Left renal pelvis (tissue), 4 donors: ENCODE measurements at places on chromosomes 12 and 14.

DNA sequence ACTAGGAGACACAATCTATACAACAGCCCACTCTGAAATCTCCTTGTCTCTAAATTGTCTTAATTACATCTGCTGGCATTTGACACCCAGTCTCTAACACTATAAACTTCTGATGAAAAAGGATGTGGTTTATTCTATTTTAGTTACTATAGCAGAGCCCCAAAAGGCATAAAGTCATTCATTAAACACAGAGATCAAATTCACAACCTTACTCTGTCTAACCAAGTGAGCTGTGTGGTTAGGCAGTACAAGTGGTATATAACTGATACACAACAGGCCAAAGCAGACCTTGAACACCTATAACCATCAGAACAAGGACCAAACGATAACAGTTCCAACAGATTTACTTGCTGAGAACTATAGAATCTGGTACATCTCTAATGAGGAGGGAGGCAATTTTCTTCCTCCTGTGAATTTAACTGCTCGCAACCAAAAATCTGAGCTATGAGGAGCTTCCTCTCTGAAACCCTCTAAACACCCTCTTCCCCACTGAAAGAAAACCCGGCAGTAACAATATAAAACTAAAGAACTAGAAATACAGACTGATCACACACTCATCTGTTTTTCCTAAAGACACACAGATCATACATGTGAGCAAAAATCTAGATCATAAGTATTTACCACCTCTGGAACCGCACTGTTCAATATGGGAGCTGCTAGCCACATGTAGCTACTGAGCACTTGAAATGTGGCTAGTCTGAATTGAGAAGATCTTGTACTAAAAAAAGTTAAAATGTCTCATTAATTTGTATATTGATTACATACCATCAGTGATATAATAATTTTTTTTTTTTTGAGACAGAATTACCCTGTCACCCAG lies 17.7 kb downstream of the SPPL3 start:
- DNase-seq = no peak

DNA sequence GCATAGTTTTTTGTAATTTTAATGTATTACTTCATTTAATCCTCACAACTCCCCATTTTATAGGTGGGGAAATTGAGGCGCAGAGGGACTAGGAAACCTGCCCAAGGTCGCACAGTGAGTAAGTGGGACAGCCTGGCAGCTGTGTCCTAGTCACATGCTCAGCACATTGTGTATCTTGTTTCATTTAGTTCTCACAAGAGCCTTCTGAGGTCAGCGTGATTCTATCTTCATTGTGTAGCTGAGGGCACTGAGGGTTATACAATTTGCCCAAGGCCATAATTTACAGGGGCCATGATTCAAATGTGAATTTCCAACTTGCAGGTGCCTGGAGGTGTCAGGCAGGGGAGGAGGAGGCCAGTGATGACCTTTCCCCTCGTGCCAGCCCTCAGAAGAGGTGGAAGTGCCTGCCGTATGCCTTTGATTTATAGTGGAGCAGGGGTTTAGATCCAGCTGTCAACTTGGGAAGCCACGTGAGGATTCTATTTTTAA lies 30.3 kb upstream of the SMOC1 start:
- no peak for DNase-seq

DNA sequence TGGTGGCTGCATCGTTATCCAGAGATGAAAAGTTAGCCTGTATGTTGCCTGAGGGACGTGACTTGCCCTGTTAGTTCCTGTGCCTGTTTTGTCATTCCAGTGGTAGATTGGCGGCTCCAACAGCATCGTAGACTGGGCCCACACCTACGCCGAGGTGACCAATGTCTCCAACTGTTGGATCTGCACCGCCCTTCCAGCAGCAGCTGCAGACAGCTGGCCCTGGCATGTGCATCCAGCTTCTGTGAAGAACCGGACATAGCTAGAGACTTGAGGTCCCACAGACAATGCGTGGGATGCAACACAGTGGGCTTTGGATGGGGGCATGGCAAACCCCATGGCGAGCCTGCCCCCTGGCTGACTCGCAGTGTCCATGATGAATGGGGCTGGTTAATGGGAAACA lies 93.0 kb upstream of the TMPO start:
- no peak for DNase-seq

GRCh38 chr12:68356060-68356695 lies 24.0 kb upstream of the MDM1 start:
- no peak for DNase-seq

GRCh38 chr14:72513965-72514659 lies 379.8 kb downstream of the DPF3 start:
- peak; percentile 33 for DNase-seq

- no peak for DNase-seq
These were observed 80.5 kb upstream of the TMCC3 start for GRCh38 chr12:94730847-94731246.

DNA sequence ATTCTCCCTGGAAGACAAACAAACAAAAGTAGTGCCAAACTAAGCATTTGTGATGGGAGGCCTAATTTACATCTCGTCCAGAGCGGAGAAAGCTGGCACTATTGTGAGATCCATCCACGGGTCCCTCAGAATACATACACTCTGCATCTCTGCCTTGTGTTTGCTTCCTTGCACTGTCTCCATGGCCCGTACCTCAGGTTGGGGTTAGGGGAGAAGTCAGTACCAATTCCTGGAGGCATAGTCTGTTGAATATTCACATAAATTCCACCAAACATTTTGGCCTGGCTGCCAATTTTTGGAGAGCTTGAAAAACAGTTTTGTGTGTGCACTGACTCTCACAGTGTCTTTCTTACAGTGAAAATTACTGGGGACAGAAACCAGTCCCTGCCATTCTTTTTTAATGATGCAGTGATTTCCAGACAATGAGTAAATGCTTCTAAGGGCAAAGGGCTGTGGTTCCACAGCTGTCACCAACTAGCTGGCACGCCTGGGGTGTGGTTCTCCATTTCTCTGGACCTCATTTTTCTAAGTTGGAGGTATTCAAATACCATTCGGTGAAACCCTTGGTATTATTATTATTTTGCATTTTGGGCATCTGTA lies 119.7 kb upstream of the HIF1A start:
- DNase-seq = no peak
